Left lung (tissue), 14 donors: ENCODE measurements at places on chromosomes 16 and 17. TPM values are rescaled to one million over a fixed set of nuclear protein-coding genes. Genes with fewer than 3 reads are reported as not detected.

GRAPL gene
- polyA plus RNA-seq, result 14.6 TPM

TRPV3 gene
- 1.9 TPM for polyA plus RNA-seq

HEATR9 gene
- polyA plus RNA-seq, result 0.18 TPM

- DNase-seq, result peak; percentile 52
These were observed 5.3 kb upstream of the ZNF689 start for GRCh38 chr16:30615358-30616091.

- no peak for DNase-seq
These were observed 52.6 kb downstream of the PIMREG start for GRCh38 chr17:6496640-6497441.

COPZ2 gene
- 18.8 TPM for polyA plus RNA-seq

DNA sequence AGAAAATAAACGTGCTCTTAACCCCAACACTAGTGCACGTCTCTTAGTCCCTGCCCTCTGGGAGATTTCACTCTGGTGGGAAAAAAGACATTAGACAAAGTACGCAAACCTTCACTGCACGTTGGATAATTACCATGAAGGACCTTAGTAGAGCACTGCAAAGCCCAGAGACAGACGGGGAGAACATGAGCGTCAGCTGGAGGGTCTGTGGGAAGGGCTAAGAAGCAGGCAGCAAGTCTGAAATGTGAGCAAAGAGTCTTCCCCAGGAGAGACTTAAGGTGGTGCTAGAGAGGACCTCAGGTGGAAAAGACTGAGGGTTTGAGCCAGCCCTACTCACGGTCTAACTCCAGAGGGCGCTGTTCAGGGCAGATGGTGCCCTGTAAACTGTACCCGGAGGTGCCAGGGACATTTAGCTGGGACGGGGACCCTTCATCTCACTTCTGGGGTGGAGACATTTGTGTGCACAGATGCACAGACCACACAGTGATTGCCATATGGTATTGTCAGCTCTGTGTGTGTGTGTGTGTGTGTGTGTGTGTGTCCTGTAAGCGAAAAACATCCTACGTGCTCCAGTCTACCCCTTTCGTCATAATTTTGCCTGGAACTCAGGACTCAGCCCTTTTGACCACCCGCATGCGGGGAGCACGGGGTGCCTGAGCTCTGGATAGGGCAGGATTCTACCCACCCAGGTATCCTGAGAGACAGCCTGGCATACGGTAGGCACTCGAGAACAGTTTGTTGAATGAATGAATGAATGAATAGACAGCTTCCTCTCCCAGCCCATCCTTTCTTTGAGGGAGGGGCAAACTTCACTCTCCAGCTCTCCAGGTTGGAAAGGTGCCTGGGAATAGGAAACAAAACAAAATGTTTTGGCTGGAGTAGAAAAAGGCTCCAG, 10.1 kb upstream of the STAC2 start:
- DNase-seq, result no peak

DNA sequence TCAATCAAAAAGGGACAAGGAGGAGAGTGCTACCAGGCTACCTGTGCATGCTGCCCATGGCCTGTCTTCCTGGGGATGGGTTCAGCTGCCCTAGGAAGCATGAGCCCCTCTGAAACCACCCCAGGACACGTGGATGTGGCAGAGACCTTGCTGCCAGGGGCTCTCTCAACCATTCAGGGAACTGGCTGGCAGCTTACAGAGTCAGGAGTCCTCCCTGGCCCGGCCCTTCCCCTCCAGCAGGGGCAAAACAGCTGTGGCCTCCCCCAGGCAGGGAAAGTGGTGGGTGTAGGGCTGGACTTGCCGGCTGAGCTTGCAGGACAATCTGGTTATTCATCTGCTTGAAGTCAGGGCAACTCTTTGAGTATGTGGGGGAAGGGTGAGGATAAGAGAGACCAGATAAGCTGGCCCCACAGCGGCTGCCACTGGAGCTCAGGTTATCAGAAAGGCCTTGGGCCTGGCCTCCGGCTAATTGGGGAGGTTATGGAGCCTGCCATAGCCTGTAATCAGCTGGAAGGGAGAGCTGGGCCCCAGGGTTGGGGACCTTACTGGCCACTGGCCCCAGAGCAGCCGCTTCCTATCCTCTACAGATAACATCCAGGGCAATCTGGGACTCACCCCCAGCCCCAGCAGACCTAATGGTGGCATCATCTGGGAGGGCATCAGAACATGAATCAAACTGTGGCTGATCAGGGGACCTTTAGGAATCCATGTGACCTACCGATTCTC, 5.6 kb upstream of the TBX2 start:
- DNase-seq, result no peak

DNA sequence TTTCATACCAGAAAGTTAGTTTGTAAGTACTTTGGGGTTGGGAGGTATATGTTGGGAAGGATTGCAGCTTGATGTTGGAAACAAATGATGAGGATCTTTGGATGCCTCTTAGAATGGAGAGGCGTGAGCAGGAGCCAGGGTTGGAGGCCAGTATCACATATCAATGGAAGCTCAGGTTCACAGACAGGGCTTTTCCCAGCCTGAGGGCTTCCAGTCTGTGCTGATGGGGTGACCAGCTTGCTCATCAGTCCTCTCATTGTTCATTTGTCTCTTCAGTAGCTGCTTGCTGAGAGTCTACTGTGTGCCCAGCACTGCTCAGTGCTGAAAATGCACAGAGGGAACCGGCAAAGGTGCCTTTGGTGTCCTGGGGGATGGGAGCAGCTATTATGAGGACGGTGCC, 5.8 kb downstream of the DNAAF1 start:
- no peak for DNase-seq

GRCh38 chr17:49753959-49754391, 10.0 kb downstream of the FAM117A start:
- DNase-seq, result no peak

- no peak for DNase-seq
These were observed 7.8 kb upstream of the RNF213 start for GRCh38 chr17:80252871-80253270.

CCDC40 gene
- polyA plus RNA-seq, result 8.8 TPM

- DNase-seq, result no peak
These were observed 27.3 kb upstream of the CNOT1 start for GRCh38 chr16:58656899-58657298.

DNA sequence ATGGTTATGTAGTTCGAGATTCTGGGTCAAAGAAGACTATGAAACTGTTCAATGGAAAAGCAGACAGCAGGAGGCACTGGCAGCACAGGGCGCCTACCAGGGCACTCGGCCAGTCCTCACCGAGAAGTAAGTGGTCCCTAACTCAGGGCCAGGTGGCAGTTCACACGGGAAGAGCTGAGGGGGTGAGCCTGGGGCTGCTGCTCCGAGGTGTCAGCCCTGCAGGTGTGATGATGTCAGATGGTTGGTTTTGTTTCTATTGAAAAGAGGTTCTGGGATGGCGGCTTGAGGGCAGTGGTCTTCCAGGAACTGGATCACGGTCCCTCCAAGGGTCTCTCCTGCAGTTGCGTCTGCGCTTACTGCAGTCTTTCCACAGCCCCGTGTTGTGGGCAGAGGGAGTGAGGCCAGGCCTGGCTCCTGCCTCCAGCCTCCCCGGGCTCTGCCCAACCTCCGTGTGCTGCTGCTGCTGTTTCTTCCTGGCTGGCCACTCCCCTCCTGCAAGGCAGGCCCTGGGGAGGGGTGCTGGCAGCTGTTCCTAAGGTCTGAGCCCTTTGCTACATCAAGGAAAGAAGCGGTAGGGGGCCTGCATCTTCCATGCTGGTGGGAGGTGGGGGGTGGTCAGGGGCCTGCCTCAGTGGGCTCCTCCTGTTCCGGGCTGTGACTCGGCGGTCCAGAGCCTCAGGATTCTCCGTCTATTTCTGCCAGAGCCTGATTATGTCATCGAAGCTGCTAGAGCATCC, 22.6 kb downstream of the RNF213 start:
- DNase-seq, result no peak

DNA sequence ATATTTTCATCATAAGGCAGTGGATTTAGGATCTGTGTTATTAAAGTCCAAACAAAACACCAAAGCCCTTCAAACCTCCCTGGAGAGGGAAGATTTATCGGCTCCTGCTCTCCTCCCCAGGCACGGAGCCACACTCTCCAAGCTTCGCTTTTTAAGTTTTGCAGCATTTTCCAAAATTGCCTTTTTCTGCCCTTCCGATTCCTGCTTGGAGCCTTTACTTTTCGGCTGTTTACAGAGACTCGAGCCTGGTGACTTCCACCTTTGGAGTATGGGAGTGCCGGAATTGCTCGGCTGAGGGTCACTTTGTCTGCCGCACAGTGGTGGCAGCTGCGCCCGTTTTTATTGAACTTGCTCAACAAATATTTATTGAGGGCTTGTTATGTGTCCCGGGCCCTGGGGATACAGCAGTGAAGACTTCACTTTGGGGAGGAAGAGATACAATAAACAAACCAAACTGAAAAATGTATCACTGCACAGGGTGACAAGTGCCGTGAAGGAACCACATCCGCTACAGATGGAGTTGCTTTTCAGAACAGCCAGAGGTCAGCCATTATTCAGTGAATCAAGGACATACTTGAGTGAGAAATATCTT, 185.5 kb downstream of the NTN1 start:
- no peak for DNase-seq

DNA sequence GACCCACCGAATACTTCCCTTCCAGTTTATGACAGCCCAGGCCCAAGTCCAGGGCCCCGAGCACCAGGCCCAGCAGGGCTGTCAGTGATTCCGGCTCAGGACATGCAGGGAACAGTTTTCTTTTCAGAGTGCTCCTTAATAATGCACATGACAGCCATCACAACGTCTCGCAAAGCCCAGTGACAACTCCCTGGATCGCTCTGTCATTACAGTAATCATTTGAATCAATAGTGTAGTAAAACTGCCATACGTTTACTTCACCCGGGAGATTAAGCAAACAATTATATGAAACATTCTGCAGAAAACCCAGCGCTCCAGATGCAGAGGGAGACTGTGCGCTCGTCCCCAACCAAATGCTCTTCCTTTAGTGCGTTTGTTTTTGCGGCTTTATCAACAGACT, 162.6 kb upstream of the CDH13 start:
- DNase-seq, result no peak

- no peak for DNase-seq
These were observed 17.5 kb downstream of the HDAC5 start for GRCh38 chr17:44105941-44106340.

ESRP2 gene
- 50.5 TPM for polyA plus RNA-seq

MLKL gene
- polyA plus RNA-seq, result 7.7 TPM

METRNL gene
- polyA plus RNA-seq, result 24.0 TPM

- no peak for DNase-seq
These were observed 292.6 kb upstream of the CDH11 start for GRCh38 chr16:65414284-65414984.

GRCh38 chr17:66829386-66829864, 5.5 kb upstream of the CACNG5 start:
- peak; percentile 79 for DNase-seq

- DNase-seq, result no peak
These were observed 3.9 kb downstream of the DLG4 start for GRCh38 chr17:7215652-7216180.

GRCh38 chr17:63407741-63408330, 38.3 kb downstream of the CYB561 start:
- no peak for DNase-seq

- no peak for DNase-seq
These were observed 36.1 kb downstream of the PRKCB start for GRCh38 chr16:23871924-23872323.

- no peak for DNase-seq
These were observed 40.4 kb downstream of the SCNN1G start for GRCh38 chr16:23222929-23223328.

- peak; percentile 29 for DNase-seq
These were observed 1.8 kb upstream of the GINS2 start for GRCh38 chr16:85690469-85691064.

DNA sequence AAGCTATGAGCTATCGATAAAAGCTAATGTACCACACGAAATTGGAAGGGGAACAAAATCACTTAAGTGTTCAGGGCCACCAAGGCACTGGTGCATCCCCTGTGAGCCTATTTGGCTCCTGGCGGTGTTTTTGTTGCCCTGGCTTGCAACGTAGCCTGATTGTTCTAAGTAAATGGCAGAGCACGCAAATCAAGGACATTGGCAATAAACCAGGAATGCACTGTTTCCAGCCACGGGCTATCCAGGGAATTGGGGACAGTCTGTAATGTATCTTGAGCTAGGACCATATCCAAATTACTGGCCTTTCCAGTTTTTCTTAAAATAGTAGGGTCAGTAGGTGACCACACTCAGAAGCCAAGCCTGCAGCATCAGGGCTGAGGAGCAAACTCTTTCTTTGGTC, 734.0 kb downstream of the MAF start:
- no peak for DNase-seq
